ENCODE measurements at places on chromosomes 4 and X.

- no peak for DNase-seq
Measured at GRCh38 chrX:100829730-100830129, 9.5 kb downstream of the CSTF2 start.

GRCh38 chr4:70722199-70722791 is 531 bp downstream of the RUFY3 start:
- no peak for DNase-seq

DNA sequence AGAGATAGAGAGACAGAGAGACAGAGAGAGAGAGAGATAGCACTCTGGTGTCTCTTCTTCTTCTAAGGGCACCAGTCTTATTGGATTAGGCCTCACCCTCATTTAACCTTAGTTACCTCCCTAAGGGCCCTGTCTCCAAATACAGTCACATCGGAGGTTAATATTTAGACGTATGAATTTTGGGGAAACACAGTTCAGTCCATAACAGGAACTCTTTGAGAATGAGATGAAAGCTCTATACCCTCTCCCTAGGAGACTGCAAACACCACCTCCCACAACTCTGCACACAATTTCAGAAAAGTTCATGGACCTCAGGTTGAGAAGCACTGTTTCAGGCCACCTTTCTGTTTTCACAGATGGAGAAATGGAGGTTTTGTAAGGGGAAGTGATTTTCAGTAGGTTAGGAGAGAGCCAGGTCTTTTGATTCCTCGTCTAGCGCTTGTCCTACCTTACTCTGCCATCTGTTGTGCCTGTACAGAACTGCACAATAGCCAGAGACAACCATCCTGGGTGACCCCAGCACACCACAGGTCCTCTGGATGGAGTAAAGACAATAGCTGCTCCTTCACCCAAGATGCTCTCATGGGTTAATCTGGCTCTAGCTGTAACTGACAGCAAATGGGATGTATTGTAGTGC is 16.9 kb upstream of the LOC101059915 start:
- DNase-seq = no peak

DNA sequence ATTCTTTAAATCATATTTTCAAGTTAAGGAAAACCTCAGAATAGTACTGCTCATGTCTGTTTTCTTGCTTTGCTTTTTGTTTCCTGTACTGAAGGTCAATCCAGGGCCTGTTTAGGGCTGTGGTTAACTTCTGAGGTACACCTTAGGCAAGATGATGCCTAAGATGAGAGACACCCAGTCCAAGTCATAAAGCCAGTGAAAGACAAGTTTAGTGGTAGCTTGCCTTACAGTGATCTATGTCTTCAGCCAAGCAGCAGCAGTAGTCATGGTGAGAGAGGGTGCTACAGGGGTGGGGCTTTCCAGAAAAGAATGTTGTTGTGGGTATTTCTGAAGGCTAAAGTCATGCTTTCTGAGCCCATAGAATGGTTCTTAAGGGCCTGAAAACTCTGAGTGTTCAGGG is 173.7 kb downstream of the VSIG4 start:
- no peak for DNase-seq

DNA sequence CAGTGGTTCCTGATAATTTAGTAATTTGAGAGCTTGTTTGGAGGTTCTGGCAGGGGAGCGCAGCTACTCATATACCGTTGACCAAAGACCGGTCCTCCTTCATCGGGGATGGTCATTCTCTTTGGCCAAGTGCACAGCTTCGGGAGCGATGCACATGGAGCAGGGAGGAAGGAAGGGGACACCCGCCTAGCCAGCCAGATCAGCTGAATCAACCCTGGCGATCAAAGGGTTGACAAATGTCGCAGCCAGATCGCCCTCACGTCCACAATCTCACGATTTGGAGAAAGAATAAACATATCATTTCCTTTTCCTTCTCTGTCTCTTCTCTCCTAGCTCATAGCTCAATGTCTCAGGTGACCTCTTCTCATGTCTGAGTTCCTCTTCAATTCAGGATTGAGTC is 11.1 kb downstream of the NDNF start:
- DNase-seq = no peak

DNA sequence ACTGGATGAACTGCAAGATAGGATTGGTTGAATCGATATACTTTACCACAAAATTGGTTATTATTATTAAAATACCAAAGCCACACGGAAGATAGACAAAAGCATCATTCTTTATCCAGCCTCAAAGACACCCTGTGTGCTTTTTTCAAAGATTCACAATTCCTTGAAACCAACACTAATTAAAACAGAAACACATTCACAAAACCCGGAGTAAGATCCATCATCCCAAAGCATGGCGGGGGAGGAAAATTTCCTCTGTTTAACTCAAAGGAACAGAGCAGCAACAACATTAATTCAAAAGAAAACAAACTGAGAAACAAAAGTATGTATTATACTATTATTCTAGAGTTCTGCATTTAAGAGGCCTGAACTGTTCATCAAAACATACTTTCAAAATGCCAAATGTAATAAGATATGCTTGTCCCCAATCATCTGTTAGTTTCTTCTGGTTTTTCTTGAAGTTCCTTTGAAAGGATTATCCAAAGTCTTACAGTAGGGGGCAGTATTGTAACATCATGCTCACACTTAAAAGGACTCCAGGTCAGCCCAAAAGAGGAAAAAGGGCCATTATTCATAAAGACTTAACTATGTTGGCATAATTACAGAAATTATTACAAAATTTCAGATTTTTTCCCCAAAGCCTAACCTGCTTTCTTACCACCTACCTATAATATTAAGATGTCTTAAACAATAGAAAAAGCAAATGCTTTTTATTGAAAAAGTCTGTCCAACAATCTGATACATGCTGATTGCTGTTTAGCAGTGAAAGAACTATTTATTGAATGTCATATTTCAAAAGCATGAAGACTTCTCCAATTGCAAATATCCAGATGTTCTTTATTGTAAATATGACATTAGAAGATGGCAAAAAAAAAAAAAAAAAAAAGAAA is 168.7 kb downstream of the SCFD2 start:
- DNase-seq = no peak

DNA sequence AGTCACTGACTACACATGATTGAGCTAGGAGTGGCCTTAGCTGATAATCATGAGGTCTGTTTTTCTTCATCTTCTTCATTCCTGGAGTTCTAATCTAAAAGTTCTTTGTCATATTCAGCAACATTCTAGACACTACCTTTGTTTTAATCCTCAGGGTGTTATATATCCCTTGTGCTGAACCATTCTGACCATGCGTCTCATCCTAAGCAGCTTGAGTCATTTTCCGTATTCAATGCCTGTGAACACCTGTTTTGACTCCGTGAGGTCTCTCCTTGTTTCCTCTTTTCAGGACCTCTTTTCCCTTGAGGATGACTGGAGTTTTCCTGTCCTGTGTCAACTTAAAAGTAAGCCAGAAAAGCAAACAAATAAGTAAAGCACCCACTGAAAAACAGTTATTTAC is 597.9 kb downstream of the GBA3 start:
- no peak for DNase-seq
